Stimulated activated CD8-positive, alpha-beta memory T cell treated with anti-CD3 and anti-CD28 coated beads, Interleukin-4, amount 100 ng/mL, for 1 hour (primary cell): ENCODE measurements at places on chromosomes 1 and 21.

DNA sequence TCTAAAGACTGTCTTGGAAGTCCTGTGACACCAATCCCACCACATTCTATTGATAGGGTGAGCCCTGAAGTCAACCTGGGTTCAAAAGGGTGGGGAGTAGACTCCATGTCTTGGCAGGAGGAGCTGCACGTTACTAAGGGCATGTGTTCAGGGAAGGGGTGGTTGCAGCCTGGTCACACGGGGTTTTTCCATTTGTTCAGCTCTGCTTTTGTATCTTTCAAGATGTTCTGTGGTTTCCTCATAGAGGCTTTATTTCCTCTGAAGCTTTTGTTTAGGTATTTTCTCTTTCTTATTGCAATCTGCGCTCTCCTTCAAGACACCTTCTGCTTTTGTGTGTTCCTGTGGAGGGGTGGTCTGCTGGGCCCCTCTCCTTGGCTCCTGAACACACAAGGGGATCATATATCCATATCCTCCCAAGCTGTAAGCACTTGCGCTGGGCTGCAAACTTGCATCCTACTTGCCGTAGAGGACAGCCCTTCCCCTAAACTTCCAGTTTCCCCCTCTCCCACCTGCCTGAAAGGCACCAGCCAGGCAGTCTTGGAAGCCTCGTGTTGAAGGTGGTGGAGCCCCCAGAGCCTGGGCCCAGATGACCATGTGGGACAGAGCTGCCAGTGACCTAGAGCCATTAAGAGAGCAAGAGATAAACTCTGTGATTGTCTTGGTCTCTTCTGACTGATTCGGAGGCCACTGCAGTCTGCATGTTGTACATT, 62.5 kb upstream of the TRAPPC10 start:
- no peak for DNase-seq

- DNase-seq: no peak
Observed at GRCh38 chr21:46066591-46067331, 31.2 kb upstream of the COL6A2 start.

- DNase-seq: no peak
Observed at GRCh38 chr1:186022184-186022583, 288.0 kb downstream of the HMCN1 start.

DNA sequence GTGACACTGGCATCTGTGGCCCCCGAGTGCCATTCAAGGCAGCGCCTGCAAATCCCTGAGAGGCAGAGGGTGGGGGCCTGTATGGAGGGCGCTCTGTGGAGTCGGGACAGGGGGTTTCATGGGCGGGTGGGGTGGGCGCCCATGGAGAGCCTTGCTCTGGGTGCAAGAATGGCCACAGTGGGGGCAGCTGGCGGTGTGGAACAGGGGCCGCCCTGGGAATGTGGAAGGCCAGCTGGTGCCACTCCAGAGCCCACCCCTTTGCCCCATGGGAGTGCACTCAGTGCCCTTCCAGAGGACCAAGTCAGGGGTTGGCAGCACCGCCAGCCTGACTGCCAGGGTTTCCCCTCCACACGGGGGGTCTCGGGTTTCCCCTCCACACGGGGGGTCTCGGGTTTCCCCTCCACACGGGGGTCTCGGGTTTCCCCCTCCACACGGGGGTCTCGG, 55.0 kb upstream of the TRAPPC10 start:
- no peak for DNase-seq

- DNase-seq: no peak
Observed at GRCh38 chr1:39528082-39528481, 36.6 kb downstream of the BMP8A start.

DNA sequence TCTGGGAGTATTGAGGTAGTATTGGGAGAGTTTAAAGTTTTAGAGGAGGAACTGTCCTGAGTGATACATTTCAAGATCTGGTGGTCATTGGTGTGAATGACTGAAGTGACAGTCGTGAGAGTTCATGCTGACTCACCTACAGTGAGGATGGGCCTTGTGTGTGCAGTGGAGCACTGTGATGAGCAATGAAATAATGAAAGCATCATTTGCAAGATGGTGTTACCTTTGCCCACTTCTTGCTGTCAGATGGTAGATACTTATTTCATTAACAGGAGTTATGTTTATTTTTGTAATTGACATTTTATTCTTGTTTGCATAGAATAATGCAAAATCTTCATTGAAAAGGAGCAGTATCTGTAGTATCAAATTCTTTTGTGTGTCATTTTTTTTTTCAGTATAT, 29.0 kb downstream of the POU2F1 start:
- no peak for DNase-seq

DNA sequence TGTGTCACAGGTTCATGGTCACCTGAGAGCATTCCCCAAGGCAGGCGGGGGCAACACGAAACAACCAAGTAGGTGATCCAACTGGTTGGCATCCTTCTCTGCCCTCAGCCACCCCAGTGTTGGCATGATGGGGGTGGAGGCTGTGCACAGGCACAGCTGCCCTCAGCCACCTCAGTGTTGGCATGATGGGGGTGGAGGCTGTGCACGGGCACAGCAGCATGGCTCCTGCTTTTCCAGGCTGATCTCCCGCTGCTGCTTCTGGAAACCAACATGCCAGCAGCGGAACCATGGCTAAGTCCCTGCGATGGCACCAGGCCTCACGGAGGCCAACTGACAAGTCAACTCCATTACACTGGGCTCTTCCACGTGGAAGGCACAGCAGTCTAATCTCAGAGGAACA, 447.8 kb downstream of the PTPRU start:
- no peak for DNase-seq

- DNase-seq: no peak
Observed at GRCh38 chr1:155706139-155706538, 17.2 kb downstream of the DAP3 start.

GRCh38 chr1:181397845-181398244, 85.5 kb upstream of the CACNA1E start:
- DNase-seq: no peak

DNA sequence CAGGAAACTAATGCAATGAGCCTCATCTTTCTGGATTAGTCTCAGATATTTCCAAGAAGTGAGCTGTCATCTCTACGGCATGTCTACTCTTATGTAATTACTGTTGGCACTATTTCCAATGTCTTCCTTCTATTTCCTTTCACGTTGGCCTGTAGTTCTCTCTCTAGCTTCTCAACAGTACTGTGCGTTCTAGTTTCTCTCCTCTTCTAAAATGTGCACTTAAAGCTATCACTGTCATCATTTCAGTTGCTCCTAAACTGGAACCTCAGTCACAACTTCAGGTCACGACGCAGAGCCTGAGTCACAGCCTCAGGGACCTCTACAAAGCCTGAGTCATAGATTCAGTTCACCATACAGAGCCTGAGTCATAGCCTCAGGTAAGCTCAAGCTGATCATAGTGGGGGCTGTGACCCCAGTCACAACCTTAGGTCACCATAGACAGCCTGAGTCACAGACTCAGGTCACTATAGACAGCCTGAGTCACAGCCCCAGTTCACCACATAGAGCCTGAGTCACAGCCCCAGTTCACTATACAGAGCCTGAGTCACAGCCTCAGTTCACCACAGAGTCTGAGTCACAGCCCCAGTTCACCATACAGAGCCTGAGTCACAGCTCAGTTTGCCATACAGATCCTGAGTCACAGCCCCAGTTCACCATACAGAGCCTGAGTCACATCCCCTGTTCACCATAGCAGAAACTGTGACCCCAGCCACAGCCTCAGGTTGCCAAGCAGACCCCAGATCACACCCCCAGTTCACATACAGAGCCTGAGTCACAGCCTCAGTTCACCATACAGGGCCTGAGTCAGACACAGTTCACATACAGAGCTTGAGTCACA, 13.0 kb downstream of the WNT9A start:
- no peak for DNase-seq

- no peak for DNase-seq
Observed at GRCh38 chr1:241308471-241308870, 48.5 kb downstream of the RGS7 start.

GRCh38 chr1:906600-907420, 16.9 kb upstream of the SAMD11 start:
- DNase-seq: no peak

GRCh38 chr21:35926003-35926740, 134.2 kb downstream of the SETD4 start:
- no peak for DNase-seq

DNA sequence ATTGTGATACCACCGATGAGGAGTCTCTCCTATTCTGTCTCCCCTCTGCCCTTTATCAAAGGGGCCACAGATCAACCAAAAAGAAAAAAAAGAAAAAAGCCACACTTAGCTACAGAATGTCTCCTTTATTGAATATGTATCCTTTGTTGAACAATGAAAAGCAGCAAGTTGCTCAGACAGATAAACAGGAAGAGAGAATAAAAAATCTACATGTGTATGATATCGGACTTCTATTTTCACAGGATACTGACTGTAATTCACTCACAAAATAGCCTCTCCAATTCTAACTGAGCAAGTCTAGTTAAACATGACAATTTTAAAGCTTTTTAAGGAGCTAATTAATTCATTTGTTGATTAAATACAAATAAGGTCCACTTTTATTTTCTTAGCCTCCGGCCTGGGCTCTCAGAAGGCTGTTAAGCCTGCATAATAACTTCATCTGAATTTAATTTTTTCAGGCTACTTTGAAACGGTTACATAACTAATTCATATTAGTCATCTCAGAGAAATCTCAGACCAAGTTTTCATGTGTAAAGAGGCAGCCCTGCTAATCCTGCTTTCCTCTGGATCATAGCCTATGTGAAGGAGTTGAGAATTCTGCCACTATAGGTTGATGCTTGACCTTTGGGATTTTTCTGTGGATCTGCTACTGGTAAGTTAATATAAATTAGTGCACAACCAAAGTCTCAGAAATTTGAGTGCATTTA, 304.1 kb upstream of the NR5A2 start:
- DNase-seq: no peak

- DNase-seq: no peak
Observed at GRCh38 chr1:242245255-242245654, 246.4 kb upstream of the MAP1LC3C start.

DNA sequence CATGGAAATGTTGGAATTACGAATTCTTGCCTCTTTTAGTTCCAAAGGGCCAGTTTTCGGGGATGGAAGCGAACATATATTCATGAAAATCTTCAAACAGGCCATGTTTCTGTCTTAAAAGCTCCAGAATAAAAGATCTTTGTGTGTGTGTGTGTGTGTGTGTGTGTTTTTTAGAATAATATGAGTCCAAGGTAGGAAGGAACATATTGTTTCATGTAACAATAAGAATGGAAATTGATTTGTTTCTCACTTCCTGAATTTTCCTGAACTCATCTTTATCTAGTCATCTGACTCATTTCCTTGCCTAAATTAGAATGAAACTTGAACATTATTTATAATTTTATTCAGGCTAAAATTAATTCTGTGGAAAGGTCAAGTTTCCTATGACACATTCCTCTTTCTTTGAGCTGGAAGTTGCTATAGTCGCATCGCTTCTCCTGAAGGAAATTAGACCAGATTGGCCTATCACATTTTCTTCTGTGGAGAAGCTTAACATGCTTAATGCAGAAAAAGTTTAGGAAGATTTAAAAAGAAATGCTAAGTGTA, 805.1 kb upstream of the ADAMTS5 start:
- no peak for DNase-seq

- no peak for DNase-seq
Observed at GRCh38 chr1:224565186-224565585, 50.9 kb upstream of the CNIH3 start.

DNA sequence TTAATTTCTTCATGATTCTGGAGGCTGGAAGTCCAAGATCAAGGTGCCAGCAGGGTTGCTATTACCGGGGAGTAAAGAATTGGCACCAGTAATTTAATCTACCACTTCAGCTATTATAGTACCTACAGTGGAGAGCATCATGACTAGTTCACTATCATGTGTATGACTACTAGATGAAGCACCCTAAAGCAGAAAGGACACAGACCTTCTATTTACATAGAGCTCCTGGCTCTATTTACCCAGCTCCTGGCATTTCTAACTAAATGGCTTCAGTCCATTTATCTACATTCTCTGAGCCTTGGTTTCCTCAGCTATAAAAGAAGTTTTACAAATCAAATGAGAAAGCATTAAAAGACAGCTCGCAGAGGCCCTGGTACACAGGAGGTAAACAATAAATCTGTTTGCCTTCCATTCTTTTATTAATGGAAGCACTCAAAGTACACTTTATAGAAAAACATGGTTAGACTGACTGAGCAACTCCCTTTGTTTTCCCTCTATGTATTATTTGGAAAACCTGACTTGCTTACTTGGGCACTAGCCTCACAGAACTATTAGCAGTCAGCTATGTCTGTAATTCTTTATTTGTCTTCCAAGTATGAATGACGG, 203.0 kb downstream of the SLC35F3 start:
- DNase-seq: no peak

DNA sequence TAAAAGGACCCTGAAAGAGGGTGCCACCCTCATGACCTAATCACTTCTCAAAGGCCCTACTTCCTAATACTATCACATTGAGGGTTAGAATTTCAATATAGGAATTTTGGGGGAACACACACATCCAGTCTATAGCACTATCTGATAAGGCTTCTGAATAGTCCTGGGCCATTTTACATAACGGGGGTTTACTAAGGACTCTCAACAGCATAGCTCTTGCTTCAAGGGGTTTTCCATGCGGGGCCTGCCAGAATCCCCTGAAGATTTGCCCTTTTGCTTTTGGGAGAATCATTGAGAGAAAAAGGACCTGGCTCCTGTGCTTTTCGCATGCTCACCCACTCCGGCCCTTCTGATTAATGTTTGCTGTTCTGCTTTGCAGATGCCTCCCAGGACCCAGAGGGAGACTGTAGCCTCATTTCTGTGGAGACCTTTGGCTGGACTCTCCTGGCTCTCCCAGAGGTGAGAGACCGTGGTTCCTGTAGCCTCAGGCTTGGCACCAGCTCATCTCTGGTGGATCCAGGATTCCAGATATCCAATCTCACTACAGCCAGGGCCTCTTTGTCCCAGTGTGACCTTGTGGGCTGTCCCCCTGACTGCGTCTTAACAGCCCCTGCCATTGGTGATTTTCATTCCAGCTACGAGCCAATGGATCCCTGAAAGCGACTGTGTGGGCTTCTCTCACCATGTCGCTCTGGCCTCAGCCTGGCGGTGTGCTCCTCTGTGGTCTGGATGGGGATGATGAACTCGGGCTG, 72.6 kb downstream of the DDR2 start:
- no peak for DNase-seq

DNA sequence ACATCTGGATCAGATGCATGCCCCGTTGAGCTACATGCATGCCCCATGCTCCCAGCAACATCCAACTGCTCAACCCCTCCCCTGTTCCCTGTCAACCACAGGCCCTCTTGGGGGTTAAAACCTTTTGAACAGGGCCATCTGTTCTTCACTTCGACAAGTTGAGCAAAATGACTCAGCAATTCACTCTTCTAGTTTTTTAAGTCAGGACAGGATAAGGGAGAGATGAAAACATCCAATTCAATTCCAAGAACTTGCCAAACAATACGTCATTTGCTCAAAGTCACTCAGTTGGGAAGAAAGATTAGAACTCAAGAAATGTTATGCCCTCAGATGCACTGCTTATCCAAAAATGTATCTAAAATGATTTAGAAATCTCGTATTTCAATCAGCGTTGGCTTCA, 46.1 kb upstream of the MTF2 start:
- no peak for DNase-seq

DNA sequence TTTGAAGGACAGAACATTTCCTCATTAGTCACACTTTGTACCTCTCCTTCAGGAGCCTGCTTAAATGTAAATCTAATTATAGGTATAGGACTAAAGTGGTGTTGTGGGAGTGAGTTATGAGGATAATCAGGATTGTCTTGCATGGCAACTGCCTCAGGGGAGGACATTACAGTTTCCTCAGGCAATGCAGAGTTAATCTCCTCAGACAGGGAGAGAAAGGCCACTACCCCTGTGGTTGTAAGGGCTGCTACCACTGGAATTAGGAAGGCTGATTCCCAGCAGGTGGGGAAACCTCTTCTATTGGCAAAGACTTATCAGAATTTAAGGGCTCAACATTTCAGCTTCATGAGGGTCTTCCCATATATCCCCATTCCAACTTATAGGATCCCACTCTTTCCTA, 286.8 kb upstream of the PBX1 start:
- DNase-seq: no peak
